ENCODE measurements at places on chromosomes 12 and 14.

DNA sequence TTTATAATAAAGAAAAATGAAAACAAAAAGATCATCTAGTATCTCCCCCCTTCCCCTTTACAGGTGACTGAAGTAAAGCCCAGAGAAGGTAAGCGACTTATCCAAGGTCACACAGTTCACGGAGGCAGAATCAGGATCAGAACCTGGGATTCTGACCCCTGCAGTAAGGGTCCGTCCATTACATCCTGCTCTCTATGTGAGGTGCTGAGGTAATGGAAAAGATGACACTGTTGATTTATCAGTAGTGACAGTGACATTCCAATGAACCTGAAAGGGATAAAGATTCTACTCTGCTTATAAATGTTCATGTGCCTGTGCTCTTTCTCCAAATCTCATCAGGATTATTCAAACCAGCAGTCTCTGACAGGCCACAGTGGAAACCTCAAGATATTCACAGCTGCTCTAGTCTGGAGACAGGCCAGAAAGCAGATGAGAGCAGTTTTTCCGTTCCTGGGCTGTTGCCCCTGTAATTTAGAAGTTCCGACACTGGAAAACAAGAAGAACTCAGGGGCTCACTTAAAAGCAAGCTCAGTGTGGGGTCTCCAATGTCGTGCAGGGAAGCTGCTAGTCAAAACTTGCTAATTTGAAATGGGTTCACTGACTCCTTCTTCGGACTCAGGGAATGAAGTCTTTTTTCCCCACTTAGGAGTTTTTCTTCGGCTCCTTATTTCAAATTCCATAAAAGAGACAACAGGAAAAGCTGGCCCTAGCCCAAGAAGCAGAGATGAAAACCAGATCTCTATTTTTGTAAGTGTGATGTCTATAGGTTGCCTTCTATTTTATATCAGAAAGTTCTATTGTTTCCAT, 131.8 kb upstream of the EEA1 start:
- no peak for DNase-seq

DNA sequence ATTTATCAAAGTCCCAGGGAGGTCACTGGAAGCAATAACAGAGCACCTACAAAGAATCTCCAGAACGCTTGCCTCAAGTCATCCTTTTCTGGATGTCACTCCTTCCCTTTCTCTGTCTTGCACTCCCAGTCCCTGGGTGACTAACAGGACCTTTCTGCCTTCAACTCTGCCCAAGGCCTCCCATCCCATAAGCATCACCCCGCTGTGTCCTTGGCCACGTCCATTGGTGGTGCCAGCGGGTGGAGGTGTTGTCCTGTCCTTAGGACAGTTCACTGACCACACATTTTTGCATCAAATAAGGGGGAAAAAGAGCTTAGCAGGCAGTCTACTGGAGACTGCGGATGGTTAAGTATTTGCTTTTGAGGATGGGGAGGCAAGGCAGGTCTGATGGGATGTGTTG, 23.6 kb upstream of the PLEK2 start:
- no peak for DNase-seq

DNA sequence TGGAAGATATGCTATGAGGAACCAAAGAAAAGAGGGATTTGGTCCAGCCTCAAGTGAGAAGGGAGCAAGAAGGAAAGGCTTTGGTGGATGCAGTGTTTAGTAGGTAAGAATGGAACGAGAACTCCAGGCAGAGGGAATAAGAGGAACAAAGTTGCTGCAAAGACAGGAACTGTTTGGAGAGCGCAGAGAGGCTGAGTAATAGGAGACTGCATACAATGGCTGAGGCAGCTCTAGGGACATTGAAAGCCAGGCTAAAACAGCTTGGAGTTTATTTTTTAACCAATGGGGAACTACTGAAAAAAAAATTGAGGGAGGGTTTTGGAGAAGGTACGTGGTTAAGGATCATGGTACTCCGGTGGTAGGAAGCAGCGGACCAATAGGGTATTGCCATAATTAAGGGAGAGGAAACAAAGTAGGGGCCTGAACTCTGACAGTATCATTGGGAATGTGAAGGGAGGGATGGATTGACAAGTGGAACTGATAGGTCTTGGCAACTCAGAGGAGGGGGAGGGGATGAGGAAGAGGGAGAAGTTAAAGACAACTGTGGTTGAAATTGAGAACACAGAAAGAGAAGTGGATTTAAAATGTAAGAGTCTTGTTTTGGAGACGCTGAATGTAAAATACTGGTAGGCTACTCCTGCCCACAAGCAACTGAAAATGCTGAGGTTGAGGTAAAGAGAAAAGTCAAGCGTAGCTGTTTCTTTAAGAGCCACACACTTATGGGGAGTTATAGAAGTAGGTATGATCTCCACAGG, 4.8 kb downstream of the ASCL4 start:
- DNase-seq: no peak

DNA sequence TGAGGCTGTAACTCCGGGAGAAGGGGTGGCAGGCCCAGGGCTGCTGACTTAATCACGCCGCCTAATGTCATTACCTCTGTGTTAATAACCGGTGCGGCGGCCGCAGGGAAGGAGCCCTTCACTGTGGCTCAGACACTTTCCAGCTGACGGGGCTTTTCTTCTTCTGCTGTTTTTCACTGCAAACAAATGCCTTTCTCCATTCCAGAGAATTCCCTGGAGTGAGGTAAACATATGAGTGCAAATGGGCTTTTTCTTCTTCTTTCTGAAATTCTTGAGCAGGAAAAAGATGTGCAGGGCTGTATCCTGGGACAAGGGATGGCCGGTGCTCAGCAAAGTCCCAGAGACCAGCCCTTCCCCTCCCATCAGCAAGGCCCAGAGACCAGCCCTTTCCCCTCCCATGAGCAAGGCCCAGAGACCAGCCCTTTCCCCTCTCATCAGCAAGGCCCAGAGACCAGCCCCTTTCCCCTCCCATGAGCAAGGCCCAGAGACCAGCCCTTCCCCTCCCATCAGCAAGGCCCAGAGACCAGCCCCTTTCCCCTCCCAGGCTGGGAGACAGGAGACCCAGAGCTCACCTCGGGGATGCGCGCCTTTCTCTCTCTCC, 33.4 kb upstream of the FAM181A start:
- DNase-seq: no peak

DNA sequence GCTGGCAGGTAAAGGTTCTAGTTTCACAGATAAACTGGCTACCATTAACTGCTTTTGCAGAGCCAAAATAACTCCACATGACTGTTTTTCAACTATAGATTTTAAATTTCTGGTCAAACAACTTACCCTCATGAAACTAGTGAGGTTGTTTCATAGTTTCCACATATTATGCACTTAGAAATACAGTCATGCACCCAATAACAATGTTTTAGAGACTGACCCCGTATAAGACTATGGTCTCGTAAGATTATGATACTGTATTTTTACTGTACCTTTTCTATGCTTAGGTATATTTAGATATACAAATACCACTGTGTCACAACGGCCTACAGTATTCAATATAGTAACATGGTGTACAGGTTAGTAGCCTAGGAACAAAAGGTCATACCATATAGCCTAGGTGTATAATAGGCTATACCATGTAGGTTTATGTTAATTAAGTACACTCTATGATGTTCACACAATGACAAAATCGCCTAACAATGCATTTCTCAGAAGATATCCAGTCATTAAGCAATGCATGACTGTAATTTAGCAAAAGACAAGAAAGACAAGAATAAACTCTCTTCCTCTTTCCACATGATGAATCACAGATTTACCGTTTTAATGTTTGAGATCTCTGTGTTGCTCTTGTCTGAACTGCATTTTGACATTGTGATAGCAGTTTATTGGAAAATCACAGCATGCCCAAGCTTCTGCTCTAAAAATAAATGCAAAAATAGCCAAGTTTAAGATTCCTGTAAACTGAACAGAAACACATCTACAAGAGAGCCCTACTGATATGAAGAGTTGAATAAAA, 17.1 kb downstream of the DICER1 start:
- no peak for DNase-seq

GRCh38 chr14:50821510-50822464, 9.2 kb downstream of the NIN start:
- DNase-seq: no peak

- DNase-seq: no peak
Observed at GRCh38 chr14:36222952-36223468, 46.5 kb upstream of the PTCSC3 start.

DNA sequence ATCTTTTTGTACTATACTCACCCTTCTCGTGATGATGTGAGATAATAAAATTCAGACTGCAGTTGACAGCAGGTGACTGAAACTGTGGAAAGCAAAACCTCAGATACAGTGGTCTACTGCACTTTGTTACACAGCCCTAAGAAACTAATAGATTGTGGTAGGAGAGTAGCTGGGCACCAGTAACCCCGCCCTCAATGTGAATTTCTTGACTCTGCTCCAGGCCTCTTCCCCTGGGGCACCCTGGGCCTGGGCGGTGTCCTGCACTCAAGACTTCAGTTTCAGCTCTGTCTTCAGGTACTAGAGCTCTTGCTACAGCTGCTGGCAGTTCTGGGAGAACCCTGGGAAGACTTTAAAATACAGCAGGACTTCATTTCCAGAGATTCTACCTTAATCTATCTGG, 197.6 kb upstream of the AVPR1A start:
- no peak for DNase-seq

GRCh38 chr12:26833743-26834490, 923 bp upstream of the ITPR2 start:
- DNase-seq: no peak

DNA sequence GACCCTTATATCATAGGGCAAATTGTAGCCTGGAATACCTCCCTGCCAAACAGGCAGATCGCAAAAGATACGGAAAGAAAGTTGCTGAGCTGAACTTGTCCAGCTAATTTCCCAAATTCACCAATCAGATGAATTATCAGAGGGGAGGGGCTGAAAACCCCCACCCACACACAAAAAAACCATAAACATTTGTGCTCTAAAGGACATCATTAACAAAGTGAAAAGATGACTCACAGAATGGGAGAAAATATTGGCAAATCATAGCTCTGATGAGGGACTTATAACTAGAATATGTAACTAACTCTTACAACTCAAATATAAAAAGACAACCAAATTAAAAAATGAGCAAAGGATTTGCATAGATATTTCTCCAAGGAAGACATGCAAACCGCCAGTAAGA, 36.3 kb downstream of the PTHLH start:
- DNase-seq: no peak

- DNase-seq: no peak
Observed at GRCh38 chr12:56941299-56942017, 7.2 kb upstream of the SDR9C7 start.

DNA sequence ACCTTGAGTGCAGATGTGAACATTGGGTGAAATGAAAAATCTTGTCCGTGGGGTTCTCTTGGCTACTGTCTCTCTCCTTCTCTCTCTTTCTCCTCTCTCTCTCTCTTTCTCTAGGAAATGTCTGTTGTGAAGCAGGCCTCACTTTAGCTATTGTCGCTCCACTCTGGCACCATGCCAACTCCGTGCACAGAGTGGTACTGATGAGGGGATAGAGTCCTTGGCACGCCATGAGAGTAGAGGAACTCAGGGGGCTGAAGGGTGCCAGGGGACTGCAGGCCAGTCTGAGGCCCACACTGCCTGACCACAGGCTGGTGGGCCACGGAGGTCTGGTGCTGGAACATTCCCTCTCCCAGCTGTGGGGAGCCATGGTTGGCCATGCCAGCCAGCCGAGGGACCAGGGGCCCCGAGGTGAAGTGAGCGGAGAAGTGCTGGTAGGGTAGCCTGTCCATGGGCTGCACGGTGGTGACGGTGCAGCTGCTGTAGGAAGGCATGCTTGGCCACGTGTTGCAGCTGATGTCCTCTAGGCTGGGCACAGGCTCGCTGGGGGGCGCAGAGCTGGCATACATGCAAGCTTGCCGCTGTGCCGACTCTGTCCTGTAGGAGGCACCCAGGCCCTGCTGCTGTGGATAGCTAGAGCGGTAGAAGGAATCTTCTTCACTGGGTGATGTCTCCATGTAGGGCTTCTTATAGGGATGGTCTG, 50.4 kb downstream of the TBX5 start:
- no peak for DNase-seq

DNA sequence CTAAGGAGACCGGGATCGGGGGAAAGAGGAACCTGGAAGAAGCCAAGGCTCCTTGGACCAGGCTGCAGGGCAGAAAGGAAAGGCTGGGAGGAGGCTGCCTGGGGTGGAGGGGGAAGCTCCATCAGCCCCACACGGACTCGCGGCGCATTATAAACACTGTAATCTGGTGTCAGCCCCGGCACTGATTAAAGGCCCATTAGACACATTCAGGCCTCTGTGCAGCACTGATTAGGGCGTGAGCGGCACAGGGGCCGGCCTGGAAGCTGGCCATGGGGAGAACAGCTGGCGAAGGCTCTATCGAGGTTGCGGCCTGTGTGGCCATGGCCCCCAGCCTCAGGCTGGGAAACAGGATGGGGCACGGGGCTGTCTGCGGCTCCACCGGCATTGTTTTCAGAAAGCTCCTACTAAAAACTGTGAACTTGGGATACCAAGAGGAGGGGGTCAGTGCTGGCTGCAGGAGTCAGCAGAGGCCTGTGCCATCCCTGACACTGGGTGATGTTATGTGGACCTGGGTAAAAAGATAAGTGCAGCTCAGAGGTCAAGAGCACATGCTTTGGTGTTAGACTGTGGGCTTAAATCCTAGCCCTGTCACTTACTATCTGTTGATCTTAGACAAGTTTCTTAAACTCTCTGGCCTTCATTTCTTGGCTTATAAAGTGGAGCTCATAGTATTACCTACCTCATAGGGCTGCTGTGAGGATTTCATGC, 10.6 kb downstream of the ACVRL1 start:
- DNase-seq: no peak

DNA sequence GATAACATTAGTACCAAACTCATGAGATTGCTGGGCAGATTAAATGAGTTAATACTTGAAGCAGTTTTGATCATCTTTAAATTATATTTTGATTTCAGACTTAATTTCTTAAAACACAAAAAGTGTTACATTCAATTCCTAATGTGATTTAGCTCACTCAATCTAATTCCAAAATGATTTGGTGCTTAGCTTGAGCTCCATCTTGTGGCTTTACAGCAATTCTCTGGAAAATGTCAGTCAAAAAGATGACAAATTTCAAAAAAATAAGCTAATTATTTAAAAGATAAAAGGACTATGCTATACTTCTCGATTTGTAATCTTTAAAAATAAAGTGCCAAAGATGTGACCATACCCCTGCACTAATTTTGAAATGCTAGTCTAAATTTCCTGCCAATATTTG, 10.1 kb downstream of the LLPH start:
- DNase-seq: no peak

- DNase-seq: no peak
Observed at GRCh38 chr14:21049271-21049673, 7.1 kb downstream of the RNASE7 start.

DNA sequence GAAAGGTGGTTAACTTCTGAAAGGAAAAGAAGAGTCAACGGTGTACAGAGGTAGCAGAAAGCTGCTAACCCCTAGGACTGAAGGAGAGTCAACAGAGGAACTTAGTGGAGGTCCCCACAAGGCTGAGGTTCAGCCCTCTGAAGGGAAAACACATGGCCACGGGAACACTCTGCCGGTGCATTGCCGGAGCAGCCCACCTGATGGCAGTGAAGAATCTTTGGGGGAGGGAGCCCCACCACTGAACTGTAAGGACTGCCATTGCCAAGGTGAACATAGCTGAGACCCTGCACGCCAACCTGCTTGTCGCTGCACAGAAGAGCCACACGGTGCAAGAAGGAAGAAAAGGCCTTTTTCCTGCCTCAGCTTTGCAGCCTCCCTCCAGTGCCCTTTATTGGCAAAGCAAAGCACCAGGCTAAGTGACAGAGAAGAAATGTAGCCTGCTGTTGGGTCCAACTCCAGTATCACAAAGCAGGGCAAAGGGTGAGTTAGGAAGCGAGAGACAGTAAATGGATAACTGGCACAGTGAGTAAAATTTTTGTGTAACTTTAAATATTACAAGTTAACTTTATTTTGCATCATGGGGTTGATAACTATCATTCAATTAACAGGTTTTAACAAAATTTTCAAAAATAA, 76.9 kb downstream of the LIN52 start:
- no peak for DNase-seq
